ENCODE measurements at places on chromosomes 11 and 22.

GRCh38 chr11:14364322-14364721 is 5.3 kb upstream of the RRAS2 start:
- no peak for DNase-seq

DNA sequence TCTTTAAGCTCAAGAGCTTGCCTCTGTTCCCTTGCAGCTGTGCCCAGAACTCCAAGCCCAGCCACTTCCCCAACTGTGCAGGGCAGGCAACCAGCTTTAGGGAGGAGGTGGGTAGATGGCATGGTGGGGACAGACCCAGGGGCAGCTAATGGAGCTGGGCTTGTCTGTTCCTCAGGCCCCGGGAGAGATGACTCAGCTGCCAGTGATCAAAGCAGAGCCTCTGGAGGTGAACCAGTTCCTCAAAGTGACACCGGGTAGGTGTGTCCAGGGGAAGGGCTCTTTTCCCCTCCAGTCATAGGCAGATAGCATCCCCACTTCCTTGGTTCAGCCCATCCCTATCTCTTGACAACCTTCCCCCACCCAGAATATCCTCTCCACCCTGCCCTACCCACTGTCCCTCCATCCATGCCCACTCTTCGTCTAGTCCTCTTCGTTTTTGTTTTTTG is 32.4 kb downstream of the CREB3L1 start:
- no peak for DNase-seq

- peak; percentile 62 for DNase-seq
Measured at GRCh38 chr11:118610225-118610772, 2.9 kb downstream of the PHLDB1 start.

- DNase-seq = no peak
Measured at GRCh38 chr11:97856666-97857065, 1164.1 kb upstream of the CNTN5 start.

DNA sequence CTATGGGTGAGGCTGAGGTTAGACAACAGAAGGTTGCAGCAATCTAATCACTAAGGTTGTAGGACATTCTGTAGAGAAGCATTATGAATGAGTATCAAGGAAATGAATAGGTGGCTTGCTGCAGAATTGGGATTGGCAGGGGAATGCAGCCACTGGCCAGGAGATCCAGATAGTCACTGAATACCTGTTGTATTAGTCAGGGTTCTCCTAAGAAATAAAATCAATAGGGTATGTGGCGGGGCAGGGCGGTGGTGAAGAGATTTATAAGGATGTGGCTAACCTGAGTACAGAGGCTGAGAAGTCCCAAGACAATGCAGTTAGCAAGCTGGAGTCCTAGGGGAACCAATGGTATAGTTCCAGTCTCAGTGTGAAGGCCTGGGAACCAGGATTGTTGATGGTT is 163.0 kb downstream of the SPON1 start:
- DNase-seq = no peak

- DNase-seq = no peak
Measured at GRCh38 chr11:129636926-129637325, 178.7 kb upstream of the TMEM45B start.

DNA sequence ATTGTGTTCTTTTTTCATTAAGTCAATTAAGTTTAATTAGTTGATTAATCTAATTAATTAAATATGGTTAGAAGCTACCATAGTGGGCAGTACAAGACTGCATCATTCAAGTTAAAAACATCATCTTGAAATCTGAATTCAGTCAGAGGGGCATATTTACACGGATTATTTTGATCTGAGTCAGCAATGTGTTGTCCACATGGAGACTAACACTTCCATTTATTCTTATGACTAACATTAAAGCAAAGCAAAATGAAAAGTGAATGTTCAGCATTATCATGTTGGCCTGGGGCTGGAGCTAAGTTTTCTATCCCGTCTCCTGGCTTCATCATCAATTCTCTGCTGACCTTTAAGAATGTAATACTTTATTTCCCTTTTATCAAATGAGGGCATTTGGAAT is 17.3 kb downstream of the FLI1 start:
- no peak for DNase-seq

Measured in sciatic nerve (tissue), 2 donors.